Hepatocyte (in vitro differentiated cells): ENCODE measurements at places on chromosomes 6 and 20. TPM values are rescaled to one million over a fixed set of nuclear protein-coding genes. Genes with fewer than 3 reads are reported as not detected.
A peak's percentile ranks its signal among the peaks of the same experiment; 100 is the strongest.

GRCh38 chr6:101226677-101227135, 166.8 kb upstream of the GRIK2 start:
- no peak overlapping the region for H3K4me3 ChIP-seq
- H3K27me3 ChIP-seq: no peaks in the 10 kb centered on the region
- no peaks in the 10 kb centered on the region for H3K36me3 ChIP-seq

DNA sequence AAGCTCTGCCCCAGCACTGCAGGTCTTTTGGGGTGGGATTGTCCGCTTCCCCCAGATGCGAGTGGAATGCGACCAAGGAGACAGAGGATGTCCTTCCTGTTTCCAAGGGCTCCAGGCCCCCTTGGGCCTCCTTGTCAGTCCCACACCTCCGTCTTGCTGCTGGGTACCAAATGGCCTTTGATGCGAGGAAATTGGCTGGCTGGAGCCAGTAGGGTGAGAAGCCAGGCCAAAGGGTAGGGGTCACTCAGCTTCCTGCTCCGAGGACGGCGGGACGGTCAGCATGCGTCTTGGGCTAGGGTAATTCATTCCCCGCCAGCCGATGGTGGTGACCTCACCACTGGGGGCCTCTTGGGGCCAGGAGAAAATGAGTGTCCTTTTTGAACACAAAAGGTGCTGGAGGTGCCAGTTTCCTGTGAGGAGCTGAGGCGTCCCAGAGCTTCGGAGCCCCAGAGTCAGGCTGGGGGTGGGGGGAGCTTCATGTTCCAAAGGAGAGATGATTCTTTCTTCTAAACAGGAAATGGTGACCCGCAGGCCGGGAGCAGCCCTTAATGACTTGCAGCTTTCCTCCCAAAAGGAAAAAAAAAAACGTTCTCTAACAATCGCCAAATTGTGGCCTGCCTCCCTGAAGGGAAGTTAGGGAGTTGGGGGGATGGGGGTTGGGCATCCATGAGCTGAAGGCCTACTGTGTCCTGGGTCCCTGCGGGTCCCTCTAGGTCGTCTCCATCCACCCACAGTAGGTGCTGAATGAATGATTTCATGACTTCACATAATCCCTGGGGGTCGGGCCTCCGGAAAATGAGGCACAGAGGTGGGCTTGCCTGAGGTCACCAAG, 6.7 kb downstream of the SNAI1 start:
- H3K27me3 ChIP-seq: no peaks in the 10 kb centered on the region
- peak overlapping the region; percentile 95 for H3K27ac ChIP-seq
- no peaks in the 10 kb centered on the region for H3K36me3 ChIP-seq

DNA sequence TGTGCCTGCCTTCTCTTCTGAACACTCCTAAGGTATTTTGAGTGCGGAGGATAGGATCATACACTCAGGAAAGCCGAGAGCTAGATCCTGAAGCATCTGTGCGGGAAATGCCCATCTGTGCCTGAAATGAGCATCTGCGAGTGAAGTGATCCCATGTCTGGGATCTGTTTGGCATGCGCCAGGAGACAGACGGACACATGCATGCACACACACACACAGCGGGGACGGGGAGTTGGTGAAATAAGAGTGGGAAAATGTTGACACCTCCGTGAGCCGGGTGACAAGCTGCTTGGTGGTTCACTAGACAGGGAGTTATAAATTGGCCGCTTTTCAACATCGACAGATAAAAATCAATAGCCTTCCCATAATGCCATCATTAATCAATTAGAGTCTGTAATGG, 13.8 kb downstream of the SYNJ2 start:
- H3K4me1 ChIP-seq: peaks cover 10% of the 10 kb centered on the region
- DNase-seq: no peak
- no peaks in the 10 kb centered on the region for H3K27me3 ChIP-seq
- no peak overlapping the region for H3K4me3 ChIP-seq
- H3K27ac ChIP-seq: no peak overlapping the region

DNA sequence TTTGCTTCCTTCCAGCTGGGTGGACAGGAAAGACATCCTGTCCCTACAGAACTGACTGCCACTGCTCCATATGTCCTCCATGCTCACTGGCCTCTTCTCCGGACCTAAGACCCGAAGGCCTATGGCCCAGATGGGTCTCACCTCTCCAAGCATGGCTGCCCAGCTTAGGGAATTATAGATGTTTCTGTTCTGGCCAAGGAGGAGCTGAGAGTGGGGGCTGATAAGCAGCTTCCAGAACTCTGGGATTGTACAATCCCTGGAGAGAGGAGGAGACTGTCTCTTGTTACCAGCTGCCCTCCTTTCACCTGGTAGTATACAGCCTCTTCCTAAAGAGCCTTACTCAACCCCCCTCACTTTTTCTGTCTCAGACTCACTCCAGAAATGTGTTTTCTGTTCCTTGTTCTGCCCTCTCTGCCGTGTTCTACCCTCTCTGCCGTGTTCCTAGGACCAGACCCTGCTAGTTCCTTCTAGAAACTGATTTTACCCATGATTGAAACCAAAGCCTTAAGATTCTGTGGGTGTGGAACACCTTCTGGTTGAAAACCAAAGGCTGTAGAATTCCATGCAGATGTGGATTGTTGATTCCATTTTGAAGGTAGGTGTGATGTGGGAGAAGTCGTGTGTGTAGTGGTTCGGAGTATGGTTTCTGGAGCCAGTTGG, 28.7 kb downstream of the ANKS1A start:
- no peaks in the 10 kb centered on the region for H3K4me1 ChIP-seq
- H3K27me3 ChIP-seq: no peaks in the 10 kb centered on the region
- H3K36me3 ChIP-seq: no peaks in the 10 kb centered on the region
- DNase-seq: no peak
- no peak overlapping the region for H3K27ac ChIP-seq
- no peak overlapping the region for H3K4me3 ChIP-seq

- DNase-seq: no peak
- no peaks in the 10 kb centered on the region for H3K4me1 ChIP-seq
- H3K27ac ChIP-seq: no peak overlapping the region
- no peaks in the 10 kb centered on the region for H3K27me3 ChIP-seq
- H3K4me3 ChIP-seq: no peak overlapping the region
Measured at GRCh38 chr6:67331304-67331703, 1303.8 kb upstream of the ADGRB3 start.

DNA sequence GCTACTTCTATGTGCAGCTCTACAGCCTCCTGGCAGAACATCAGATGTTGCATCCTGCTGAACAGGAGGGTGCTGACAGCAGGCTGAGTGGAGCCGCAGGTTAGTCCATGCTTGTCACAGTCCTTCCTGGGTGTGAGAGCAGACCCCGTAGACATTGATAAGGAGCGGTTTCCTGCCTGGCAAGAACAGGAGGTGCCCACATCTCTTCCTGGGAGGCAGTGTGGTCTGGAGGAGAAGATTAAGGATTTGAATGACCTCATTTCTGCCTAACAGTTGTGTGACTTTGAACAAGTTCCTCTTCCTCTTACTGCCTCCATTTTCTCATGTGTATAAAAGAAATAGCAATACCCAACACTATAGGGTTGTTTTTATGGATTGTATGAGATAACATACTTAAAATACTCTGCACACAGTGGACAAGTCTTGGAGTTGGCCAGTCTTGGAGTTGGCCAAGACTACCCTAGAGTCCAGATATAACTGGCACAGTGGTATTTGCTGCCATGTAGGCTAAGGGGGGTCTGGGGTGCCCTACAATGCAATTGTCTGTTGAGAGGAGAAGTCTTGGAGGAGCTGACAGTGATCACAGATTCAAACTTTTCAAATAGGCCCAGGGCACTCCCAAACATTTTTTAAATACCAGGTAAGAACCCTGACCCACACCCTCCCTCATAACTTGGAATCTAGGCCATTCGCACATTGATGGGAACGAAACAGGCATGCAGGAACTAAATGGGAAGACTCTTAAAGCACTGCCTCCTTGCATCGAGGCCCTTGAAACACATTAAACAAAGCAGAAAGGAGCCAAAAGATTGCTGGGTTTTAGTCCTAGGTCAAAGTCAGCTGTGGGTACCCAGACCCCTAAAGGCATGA, 32.6 kb upstream of the TBC1D7 start:
- H3K4me1 ChIP-seq: no peaks in the 10 kb centered on the region
- H3K36me3 ChIP-seq: no peaks in the 10 kb centered on the region
- no peak overlapping the region for H3K27ac ChIP-seq
- H3K27me3 ChIP-seq: no peaks in the 10 kb centered on the region
- no peak overlapping the region for H3K4me3 ChIP-seq

- H3K36me3 ChIP-seq: no peaks in the 10 kb centered on the region
- DNase-seq: no peak
- peak overlapping the region; percentile 70 for H3K27ac ChIP-seq
- no peaks in the 10 kb centered on the region for H3K27me3 ChIP-seq
- H3K4me3 ChIP-seq: no peak overlapping the region
Measured at GRCh38 chr6:35603326-35604202, 85.2 kb downstream of the FKBP5 start.

DNA sequence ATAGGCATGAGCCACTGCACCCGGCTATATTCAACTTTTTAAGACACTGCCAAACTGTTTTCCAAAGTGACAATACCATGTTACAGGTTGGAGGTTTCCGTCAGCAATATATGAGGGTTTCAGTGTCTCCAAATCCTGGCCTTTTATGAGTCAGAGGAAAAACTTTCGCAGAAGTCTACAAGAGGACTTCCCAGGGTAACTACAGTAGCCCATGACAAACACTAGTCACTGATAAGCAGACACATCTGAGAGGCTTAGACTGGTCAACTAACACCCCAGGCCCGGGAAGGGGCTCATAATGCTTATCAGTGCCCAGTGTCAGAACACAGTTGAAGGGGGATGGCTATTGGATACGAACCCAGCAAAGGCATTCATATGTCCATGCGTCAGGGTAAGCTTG, 85.4 kb downstream of the SOX4 start:
- no peaks in the 10 kb centered on the region for H3K4me1 ChIP-seq
- H3K27ac ChIP-seq: no peak overlapping the region
- H3K27me3 ChIP-seq: no peaks in the 10 kb centered on the region
- H3K4me3 ChIP-seq: no peak overlapping the region
- H3K36me3 ChIP-seq: no peaks in the 10 kb centered on the region

DNA sequence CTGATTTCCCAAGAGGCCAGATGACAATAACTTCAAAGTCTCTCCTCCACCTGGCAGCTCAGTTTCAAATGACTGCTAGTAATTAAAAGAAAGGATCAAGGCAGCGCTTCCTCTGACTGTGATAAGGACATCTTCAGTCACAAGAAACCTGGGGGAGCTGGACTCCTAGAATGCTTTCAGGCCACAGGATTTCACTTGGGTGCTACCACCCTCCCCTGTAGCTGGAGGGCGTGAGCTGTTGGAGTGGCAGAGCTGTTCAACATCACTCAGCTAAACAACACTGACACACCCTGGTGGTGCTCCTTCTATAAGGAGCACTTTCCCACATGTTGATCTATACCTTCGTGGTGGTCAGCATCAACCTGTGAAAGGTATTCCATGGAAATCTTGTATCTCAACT, 2.2 kb upstream of the CNR1 start:
- no peak overlapping the region for H3K4me3 ChIP-seq
- DNase-seq: no peak
- no peaks in the 10 kb centered on the region for H3K36me3 ChIP-seq
- H3K27ac ChIP-seq: no peak overlapping the region
- peaks cover 55% of the 10 kb centered on the region for H3K27me3 ChIP-seq
- H3K4me1 ChIP-seq: peaks cover 10% of the 10 kb centered on the region

CALHM6 gene
- polyA plus RNA-seq: 0.43 and 0.50 TPM in 2 replicates

DSP gene
- polyA plus RNA-seq: 73.7 and 78.1 TPM in 2 replicates

SPTLC3 gene
- 30.9 and 36.3 TPM in 2 replicates for polyA plus RNA-seq
